Thymus (tissue), 14 donors: ENCODE measurements at places on chromosomes 11 and 22. TPM values are rescaled to one million over a fixed set of nuclear protein-coding genes. Genes with fewer than 3 reads are reported as not detected.

GRCh38 chr11:88435415-88435814 is 97.9 kb upstream of the CTSC start:
- no peak for DNase-seq

GRCh38 chr22:23226497-23226850 is 46.2 kb downstream of the BCR start:
- DNase-seq: no peak

- no peak for DNase-seq
These were observed 768 bp downstream of the LDHA start for GRCh38 chr11:18394928-18395734.

- DNase-seq: no peak
These were observed 11.5 kb downstream of the TRIM22 start for GRCh38 chr11:5701055-5701577.

RBM4B gene
- total RNA-seq: 18.2 TPM
